ENCODE measurements at places on chromosomes 12 and 14. TPM values are rescaled to one million over a fixed set of nuclear protein-coding genes. Genes with fewer than 3 reads are reported as not detected.

Gene ARHGEF25
- 116 TPM for total RNA-seq

Gene PTPN6
- total RNA-seq, result 15.9 TPM

Gene GTF2H3
- 21.7 TPM for total RNA-seq

Gene GLS2
- total RNA-seq, result 1.3 TPM

Gene HOXC5
- total RNA-seq, result not detected

Gene AMN
- total RNA-seq, result not detected

DNA sequence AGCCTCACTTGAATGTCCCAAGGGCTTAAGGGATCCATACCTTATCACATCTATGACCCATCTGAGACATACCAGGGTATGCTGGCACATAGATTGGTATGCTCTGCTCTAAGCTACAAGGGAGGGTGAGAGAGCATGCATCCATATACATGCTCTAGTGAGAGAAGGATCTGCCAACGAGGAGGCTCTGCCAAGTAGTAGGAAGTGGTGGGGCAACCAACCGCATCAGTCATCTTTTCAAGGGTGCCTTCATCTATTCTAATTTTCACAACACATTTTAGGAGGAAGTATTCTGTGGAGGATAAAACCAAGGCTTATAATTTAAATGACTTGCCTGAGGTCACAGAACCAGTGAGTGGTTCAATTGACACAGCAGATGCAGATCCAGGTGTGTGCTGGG is 6.6 kb upstream of the PPM1A start:
- no peak for ATAC-seq

- ATAC-seq, result no peak
These were observed 26.7 kb upstream of the SFSWAP start for GRCh38 chr12:131684015-131684725.

GRCh38 chr12:121983536-121984210 is 38.0 kb upstream of the BCL7A start:
- ATAC-seq, result no peak

- no peak for ATAC-seq
These were observed 28.4 kb upstream of the FOXN3 start for GRCh38 chr14:89445273-89445973.

DNA sequence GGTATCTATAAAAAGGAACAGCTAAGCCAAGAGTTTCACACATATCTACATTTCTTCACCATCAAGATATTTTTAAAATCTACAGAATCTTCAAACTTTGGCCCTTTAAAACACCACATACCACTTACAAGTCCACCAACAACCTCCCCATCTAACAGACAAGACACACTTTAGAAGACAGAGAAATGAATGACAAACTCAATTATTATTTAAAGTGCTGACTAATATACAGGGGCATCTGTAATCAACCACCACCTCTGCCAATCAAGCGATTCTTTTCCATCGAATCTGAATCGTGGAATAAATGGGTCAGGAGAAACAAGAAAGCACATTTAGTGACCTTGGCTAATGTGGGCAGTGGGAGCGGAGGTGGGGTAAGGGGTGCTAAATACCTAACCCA is 7.7 kb downstream of the SETD3 start:
- no peak for ATAC-seq

GRCh38 chr12:19764408-19764807 is 325.1 kb downstream of the AEBP2 start:
- no peak for ATAC-seq

DNA sequence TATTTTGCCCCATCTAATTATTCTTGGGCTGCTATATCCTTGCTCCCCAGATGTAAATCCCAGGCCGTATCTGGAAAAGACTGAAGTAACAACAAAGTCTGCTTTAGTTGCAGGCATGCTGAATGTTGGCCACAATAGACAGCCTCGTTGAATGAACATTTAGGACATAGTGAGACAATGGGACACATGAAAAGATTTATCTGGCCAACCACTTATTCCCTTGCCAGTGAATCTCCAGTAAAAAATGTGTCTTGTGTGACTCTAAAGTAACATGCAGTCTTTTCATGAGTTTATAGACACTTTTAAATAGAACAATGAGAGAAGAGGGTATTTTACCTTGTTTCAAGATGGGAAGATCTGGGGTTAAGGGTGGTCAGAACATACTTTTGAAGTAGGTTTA is 60.2 kb upstream of the STXBP6 start:
- ATAC-seq, result no peak

DNA sequence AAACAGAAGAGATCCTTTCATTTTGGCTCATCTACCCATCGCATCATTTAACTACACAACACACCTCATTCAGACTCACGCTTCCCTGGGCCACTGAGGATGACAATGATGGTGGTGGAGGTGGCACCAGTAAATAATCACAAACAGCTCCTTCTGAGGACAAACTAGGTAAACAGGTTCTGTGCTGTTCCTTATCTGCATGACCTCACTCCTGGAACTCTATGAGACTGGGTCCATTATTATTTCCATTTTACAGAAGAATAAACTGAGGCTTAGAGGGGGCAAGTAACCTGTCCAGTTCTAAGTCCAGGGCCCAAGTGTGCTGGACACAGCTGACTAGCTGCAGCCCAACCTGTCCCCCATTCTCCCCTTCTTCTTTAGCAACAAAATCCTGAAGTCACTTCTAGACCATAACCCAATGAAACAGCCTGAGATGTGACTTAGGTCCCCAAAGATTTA is 50.4 kb downstream of the ITPK1 start:
- ATAC-seq, result no peak

Data from gastroesophageal sphincter (tissue), 4 donors.